Activated CD4-positive, alpha-beta T cell treated with anti-CD3 and anti-CD28 coated beads for 36 hours (primary cell): ENCODE measurements at places on chromosomes 5 and 9. TPM values are rescaled to one million over a fixed set of nuclear protein-coding genes. Genes with fewer than 3 reads are reported as not detected.

Gene TRPM6
- 0.07 TPM for total RNA-seq

Gene NTNG2
- total RNA-seq, result 1.8 TPM

Gene FOXD4L5
- not detected for total RNA-seq

Gene ZNF462
- total RNA-seq, result 0.27 TPM

Gene AMACR
- total RNA-seq, result 3.3 TPM

Gene HAVCR2
- total RNA-seq, result 12.6 TPM

Gene FOXI1
- not detected for total RNA-seq

Gene PBX3
- 11.3 TPM for total RNA-seq

Gene ACTBL2
- not detected for total RNA-seq

Gene RIOK2
- total RNA-seq, result 30.9 TPM

Gene PPP2R2B
- 0.40 TPM for total RNA-seq

Gene SLC25A2
- 0.27 TPM for total RNA-seq

Gene CER1
- total RNA-seq, result not detected

Gene FOXD4
- total RNA-seq, result 0.19 TPM

Gene RNF183
- 0.64 TPM for total RNA-seq

Gene F2RL2
- not detected for total RNA-seq

Gene PTGES
- 0.16 TPM for total RNA-seq

Gene GRM6
- total RNA-seq, result not detected

Gene SAP30L
- total RNA-seq, result 24.5 TPM

Gene MAP1B
- 0.16 TPM for total RNA-seq

Gene PCDHGB4
- total RNA-seq, result not detected

Gene PDCD1LG2
- 0.43 TPM for total RNA-seq

Gene NR2F1-AS1
- not detected for total RNA-seq

Gene NFIB
- total RNA-seq, result not detected

Gene NTRK2
- total RNA-seq, result 1.8 TPM

Gene TUSC1
- 0.79 TPM for total RNA-seq

Gene HSPB3
- not detected for total RNA-seq

Gene SGCD
- total RNA-seq, result not detected

Gene ZNF474
- total RNA-seq, result not detected

Gene NR5A1
- total RNA-seq, result not detected

Gene NKD2
- total RNA-seq, result 0.86 TPM

Gene SEMA5A
- 0.04 TPM for total RNA-seq

Gene RNF38
- total RNA-seq, result 40.0 TPM

Gene RFESD
- total RNA-seq, result 9.2 TPM

Gene IL3
- 10.8 TPM for total RNA-seq

Gene SPAAR
- total RNA-seq, result not detected

Gene DMRT2
- total RNA-seq, result not detected

Gene CDK9
- total RNA-seq, result 80.4 TPM

Gene FAM81B
- not detected for total RNA-seq

Gene CNTNAP3
- not detected for total RNA-seq

Gene CD72
- 6.5 TPM for total RNA-seq

Gene GBGT1
- total RNA-seq, result 4.8 TPM

Gene NRARP
- total RNA-seq, result 2.1 TPM

Gene LCN15
- total RNA-seq, result not detected

Gene PCDHGB1
- not detected for total RNA-seq

Gene KDM3B
- 39.0 TPM for total RNA-seq

Gene IL13
- total RNA-seq, result 5.5 TPM

Gene PCDHB16
- total RNA-seq, result not detected

Gene FBP2
- not detected for total RNA-seq

Gene GABRA1
- total RNA-seq, result not detected

Gene INVS
- total RNA-seq, result 14.1 TPM

Gene PCDHGA4
- 0.11 TPM for total RNA-seq

Gene NME5
- not detected for total RNA-seq

Gene SLC23A1
- total RNA-seq, result 0.43 TPM
